ENCODE measurements at places on chromosomes 16 and 17.

DNA sequence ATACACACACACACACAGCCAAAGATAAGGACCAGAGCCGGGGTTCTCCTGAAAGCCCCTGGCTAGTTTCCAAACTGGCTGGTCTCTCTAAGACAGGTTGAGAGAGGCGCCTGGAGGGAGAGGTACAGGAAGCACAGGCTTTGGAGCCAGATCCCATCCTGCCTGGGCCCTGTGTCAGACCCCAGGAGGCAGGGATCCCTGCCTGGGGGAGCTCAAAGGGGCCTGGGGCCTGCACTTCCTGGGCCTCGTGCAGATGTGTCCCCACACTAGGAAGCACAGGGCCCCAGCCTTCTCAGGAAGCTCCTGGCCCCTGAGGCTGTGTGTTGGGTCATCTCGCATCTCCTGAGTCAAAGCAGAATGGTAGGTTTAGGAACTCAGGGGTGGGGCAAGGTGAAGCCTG lies 16.0 kb downstream of the SLC5A10 start:
- DNase-seq = no peak

- DNase-seq = no peak
Observed at GRCh38 chr16:17460890-17461289, 9.9 kb downstream of the XYLT1 start.

- no peak for DNase-seq
Observed at GRCh38 chr16:55506083-55506482, 2.8 kb upstream of the LPCAT2 start.

GRCh38 chr16:54422569-54422978 lies 136.0 kb upstream of the IRX3 start:
- DNase-seq = no peak

- DNase-seq = peak; percentile 77
Observed at GRCh38 chr17:55452139-55452790, 30.6 kb upstream of the MMD start.

GRCh38 chr17:77834170-77835115 lies 124.1 kb upstream of the TNRC6C start:
- peak; percentile 91 for DNase-seq

DNA sequence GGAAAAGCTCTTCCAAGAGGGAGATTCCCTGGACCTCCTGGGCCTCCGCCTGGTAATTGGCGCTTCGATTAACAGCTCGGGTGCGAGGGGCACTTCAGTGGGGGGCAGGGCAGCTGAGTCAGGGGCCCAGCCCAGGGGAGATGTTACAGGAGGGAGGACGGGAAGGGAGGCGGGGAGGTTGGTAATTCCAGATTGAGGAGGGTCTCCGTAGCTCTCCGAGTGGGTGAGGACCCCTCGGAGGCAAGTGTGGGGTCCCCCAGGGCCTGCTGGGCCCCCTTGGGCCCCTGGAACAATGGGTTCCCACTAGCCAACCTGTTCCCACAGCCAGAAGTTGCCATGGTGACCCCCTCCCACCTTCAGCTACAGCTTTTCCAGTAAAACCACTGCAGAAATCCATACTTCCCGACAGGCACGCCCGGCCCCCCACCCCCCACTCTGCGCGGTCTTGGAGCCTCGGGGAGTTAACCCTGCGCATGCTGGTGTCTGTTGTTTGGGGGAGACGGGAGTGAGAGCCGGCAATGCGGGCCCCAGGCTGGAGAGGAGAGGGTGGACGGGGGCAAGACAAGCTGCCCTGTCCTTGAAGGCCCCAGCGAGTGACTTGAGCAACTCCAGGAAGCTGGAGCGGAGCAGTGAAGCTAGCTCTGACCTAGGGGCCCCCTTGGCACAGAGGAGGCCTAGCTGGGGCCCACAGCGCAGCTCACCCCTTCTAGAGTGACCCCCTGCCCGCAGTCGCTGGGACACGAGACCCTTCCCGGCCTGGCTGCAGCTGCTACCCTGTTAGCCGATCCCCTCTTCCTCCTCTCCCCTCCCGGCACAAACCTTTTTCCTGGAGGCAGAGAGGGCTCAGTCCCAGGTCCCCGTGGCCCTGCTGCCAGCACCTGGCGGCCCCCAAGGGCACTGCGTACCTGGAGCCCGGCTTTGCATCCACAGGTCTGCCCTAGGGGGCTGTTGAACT lies 37.8 kb downstream of the TMEM235 start:
- peak; percentile 49 for DNase-seq

DNA sequence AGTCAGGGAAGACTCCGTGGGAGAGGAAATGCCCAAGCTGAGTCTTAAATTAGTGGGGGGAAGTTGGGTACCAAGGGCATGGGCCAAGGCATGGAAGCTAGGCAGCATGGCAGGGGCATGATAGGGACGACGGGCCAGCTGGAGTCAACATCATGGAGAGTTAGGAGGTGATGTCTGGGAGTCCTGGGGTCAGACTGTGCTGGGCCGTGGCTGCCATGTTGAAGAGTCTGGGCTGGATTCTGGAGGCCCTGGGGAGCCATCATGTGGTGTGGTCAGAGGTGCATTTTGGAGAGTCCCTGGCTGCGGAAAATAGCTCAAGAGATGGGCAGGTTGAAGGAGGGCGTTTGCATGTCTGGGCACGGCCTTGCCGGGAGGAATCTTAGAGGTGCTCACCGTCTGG lies 85.2 kb downstream of the SDR42E1 start:
- DNase-seq = no peak

GRCh38 chr17:57751348-57751971 lies 6.4 kb upstream of the CCDC182 start:
- no peak for DNase-seq

DNA sequence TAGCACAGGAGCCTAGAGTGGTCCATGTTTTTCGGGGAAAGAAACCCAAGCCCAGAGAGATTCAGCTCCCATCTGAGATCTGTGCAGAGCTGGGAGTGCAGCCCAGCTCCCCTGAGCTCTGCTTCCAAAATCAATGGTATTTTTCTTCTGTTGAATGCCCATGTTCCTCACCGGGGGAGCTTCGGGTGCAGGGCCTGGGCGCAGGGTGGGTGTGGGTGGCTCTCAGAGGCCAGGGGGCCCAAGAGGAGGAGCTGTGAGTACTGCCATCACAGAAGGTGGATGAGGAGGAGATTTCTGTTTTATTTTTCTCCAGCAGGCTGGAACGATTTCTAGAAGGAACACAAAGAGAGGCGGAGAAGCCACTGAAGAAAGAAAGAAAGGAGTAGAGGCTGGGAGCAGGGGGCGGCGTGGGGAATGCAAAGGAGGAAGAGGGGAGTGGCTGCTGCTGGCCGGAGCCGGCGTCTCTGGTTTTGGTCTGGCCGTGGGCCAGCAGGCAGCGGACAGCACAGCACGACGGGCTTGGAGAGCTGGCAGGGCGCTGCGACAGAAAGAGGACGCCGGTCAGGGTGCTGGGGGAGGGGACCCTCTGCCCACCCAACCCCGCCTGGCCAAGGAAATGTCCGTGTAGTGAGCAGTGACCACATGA lies 76.2 kb upstream of the KSR1 start:
- peak; percentile 63 for DNase-seq

DNA sequence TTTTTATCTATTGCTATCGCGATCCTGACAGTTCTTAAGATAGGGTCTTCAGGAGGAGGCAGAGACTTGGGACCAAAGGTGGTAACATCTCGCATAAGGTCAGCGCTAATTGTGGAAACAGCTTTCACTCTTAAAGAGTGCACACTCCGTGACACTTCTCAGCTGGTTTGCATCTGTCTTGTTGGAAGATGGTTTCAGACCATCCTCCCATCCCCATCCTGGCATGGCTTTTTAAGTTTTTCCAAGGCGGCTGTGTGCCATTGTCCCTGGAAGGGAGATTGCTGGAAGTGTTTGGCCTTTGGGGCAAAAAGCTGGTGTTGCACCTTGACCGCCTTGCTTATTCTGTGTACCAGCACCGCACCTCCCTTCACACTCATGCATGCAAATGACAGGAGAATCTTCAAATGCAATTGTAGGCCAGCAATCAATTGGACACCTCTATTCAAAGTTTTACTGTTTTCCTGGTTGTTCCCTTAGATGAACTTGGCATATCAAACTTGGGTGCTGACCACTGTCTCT lies 1.5 kb downstream of the SOCS7 start:
- no peak for DNase-seq

DNA sequence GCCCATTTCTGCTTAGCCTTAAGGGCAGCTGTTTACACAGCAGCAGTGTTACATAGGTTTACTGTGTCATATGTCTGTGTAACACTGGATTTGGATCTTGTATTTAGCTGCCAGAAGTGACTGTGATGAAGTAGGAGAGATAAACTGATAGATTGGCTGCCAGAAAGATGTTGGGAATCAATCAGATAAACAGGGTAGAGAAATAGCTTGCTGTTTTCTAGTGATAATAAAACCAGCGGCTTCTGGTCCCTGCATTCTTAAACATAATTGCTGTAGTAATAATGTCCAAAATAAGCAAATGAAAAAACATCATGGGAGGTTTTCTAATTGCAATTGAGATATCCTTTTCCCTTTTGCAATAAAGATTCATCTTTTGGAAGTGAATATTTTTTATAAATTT lies 68.7 kb downstream of the AATF start:
- no peak for DNase-seq

DNA sequence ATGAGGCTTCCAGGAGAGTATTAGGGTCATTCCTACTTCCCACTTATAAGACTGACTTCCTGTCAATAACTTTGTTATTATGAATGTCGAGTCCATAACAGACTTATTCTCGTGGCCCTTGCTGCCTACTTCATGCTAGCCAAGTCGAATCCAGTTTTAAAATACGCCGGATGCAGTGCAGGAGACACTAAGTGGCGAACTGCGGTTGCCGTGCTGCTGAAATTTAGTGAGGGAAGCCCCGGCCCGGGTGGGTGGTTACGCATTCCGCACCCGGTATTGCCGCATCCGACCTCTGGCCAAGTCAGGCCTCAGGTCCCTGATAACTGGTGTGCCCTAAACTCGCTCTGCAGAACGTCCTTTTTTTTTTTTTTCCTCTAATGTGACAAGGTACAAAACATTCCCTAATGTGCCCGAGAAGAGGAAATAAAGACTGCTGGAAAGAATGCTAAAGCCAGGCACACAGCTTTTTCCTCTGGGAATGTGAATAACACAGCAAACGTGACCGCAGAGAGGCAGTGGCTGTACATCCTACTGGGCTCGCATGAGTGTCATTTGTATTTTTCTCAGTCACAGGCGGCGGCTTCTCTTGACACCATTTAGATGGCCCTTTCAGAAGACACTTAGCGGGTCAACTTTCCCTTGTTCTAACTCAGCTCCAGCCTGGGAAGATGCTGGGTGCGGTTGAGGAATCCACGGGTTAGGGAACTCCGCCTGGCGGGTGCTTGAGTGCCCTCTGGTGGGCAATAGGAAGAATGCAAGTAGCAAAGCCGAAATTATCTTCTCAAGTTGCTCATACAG lies 7.1 kb upstream of the AKTIP start:
- peak; percentile 35 for DNase-seq

DNA sequence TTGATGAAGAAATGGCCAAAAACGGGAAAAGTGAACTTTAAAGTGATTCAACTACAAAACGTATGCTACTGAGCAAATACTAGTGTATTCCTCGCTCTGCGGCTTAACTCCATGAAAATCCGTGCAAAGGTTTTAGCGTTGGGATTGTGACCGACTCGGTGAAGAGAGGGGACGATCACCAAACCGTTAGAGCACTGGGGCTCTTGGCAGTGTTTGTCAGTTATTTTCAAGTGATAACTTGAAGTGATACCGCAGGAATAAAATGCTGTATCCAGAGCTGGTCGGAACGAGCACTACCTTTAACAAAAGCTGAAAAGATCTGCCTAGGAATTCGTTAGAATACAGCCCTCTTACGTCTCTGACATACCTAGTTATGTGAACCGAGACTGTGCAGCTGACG lies 773 bp upstream of the PPM1D start:
- no peak for DNase-seq

GRCh38 chr16:55489119-55489955 lies 10.3 kb downstream of the MMP2 start:
- no peak for DNase-seq

GRCh38 chr17:64441772-64442540 lies 7.0 kb upstream of the MILR1 start:
- DNase-seq = peak; percentile 46

- peak; percentile 97 for DNase-seq
Observed at GRCh38 chr17:61416540-61417363, 17.1 kb downstream of the TBX2 start.

GRCh38 chr16:86757704-86758040 lies 179.3 kb downstream of the FOXL1 start:
- no peak for DNase-seq

DNA sequence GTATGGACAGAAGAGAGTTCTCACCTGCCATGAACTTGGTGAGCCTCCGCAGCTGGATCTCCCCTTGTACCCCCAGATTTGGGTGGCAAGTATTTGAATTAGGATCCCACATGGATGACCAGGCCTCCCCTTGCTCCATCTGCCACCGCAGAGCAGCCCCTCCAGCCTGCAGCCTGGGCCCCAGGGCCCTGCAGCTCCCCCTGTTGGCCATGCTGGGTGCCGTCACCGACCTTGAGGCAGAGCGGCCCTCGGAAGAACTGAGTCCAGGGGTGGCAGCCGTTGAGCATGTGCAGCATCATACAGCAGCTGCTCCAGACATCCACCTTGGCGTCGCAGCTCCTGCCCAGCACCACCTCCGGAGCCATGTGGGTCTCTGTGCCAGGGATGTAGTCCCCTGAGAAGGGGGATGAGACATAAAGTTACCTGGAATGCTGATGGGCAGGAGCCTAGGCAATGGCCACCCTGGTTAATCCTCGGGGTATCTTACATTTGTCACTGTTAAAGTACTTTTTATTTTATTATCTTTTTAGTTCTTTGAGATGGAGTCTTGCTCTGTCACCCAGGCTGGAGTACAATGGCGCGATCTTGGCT lies 9.0 kb upstream of the SPATA32 start:
- no peak for DNase-seq

GRCh38 chr17:66975614-66976378 lies 11.3 kb downstream of the CACNG4 start:
- DNase-seq = peak; percentile 34

DNA sequence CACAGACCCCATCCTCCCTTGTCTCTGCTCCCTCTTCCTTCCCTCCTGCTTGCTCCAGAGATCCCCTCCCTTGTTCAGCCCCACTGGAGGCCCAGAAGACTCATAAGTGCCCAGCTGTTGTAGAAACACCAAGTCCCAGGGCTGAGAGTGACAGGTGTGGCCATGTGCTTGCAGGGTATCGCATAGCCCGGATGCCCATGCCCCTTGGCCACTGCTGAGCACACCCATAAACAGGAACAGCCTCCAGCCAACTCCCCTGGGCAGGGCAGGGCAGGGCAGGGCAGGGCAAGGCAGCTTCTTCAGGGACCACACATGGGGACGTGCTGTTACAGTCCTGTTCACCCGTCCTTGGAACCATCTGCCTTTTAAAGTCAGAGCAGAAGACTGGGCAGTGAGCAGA lies 2.0 kb downstream of the CACNG1 start:
- DNase-seq = no peak

DNA sequence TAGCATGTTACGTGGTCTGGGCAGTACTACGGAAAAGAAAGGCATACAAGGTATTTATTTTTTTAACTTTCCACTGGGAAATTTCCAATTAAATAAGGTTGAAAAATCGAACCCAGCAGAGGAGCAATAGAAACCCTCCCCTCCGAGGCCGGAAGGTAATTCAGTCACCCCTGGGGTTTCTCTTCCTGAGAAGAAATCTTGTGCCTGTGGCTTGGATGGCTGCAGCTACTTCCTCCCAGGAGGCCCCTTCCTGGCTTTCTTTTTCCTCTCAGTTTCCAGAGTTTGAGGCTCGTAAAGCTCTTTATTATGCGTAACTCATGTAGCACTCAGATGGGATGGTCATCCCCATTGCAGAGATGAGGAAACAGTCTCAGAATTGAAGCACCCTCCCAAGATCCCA lies 140.3 kb downstream of the ASIC2 start:
- no peak for DNase-seq

GRCh38 chr17:73340093-73340596 lies 28.3 kb upstream of the CDC42EP4 start:
- peak; percentile 90 for DNase-seq
